Ovary (tissue), 10 donors: ENCODE measurements at places on chromosomes 3 and 15. TPM values are rescaled to one million over a fixed set of nuclear protein-coding genes. Genes with fewer than 3 reads are reported as not detected.

- DNase-seq = no peak
Measured at GRCh38 chr3:49868862-49869466, 742 bp downstream of the CAMKV start.

The LRCH3 gene
- total RNA-seq = 44.4 TPM

GRCh38 chr3:128383316-128384235 lies 83.1 kb downstream of the DNAJB8 start:
- DNase-seq = no peak

GRCh38 chr15:88021601-88022000 lies 234.9 kb downstream of the NTRK3 start:
- no peak for DNase-seq

- no peak for DNase-seq
Measured at GRCh38 chr3:138578141-138578540, 15.9 kb downstream of the CEP70 start.

The MYZAP gene
- total RNA-seq = 5.5 TPM

GRCh38 chr3:64739971-64740631 lies 52.3 kb upstream of the ADAMTS9 start:
- peak; percentile 44 for DNase-seq

- DNase-seq = no peak
Measured at GRCh38 chr15:28114721-28115622, 15.9 kb upstream of the OCA2 start.
